Tongue (tissue), 3 donors: ENCODE measurements at places on chromosomes 1 and 21.
A peak's percentile ranks its signal among the peaks of the same experiment; 100 is the strongest.

GRCh38 chr1:243903041-243903440 lies 53.0 kb upstream of the AKT3 start:
- no peak for DNase-seq

DNA sequence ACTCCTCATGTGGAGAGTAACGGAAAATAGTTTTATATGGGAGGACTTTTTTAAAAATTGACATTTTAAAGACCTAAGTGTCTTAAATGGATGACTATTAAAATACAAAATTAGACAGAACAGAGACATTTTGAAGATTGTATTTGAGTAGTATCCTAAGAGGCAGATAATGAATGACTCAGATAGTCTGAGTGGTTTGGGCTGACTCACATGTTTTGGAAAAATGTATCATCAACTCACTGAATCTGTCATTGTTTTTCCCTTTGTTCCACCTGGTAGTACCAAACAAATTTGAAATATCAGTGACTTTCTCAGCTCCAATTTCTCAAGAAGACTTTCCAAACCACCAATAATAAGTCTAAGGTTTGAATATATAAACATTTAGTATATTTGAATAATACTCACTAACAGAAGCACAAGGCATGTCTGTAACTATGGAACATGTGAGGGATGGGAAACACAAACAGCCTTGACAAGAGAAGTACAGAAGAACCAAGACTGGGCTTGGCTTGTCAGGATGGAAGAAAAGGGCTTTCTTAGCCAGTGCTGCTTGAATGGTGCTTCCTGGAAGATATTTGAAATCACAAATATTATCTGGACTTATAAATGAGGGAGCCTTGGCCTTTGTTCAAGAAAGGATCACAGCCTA lies 90.6 kb downstream of the SGIP1 start:
- DNase-seq, result no peak

GRCh38 chr1:151693057-151693651 lies 23.4 kb downstream of the CELF3 start:
- peak; percentile 49 for DNase-seq

GRCh38 chr1:8754993-8755392 lies 62.4 kb downstream of the RERE start:
- DNase-seq, result no peak

GRCh38 chr21:23955135-23955843 lies 1652.0 kb downstream of the MRPL39 start:
- no peak for DNase-seq

- DNase-seq, result no peak
These were observed 5.2 kb downstream of the PIGV start for GRCh38 chr1:26792924-26793323.

DNA sequence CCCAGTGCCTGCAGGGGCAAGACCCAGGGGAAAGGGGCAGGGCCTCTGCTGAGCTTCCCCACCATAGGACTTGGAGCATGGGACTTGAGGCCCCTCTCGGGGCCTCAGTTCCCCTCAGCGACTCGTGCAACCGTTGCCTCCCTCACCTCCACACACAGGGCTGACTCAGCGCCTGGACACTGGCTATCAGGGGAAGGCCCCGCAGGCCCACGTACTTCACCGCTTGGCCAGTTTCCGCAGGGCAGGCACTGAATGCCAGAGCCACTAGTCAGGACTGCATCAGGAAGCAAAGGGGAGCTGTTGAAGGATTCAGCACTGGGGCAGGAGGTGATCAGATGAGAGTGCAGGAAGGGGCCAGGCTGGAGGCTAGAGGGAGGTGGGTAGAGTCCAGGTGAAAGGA lies 15.5 kb upstream of the FAM131C start:
- DNase-seq, result no peak

DNA sequence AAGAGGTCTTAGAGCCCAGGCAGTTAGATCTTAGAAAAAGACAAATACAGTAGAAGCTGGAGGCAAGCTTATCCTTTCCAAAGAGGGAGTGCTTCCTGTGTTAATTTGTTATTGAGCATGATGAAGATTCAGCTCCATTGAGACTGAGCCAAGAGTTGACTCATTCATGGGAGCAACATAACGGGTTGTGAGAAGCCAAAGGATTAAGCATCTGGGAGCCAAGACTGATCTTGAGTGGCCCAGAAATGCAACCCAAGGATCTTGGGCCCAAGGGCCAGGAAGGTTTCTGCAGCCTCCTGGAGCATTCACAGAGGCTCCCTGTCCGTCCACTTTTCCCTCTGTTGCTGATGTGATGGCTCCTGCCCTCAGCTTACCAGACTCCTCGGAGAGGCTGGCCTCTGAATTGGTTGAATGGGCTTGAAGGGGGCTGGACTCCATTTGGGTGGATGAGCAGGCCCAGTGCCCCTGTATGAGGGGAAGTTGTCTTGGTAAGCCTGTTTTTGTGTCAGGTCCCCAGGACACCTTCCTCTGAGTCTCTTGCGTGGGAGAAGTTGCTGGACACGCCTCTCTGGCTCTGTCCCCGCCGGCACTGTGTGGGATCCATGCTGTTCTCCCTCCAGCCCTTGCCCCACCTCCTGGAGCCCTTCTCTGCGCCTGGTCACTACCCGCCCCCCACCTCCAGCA lies 42.4 kb downstream of the PDE9A start:
- DNase-seq, result peak; percentile 41

- no peak for DNase-seq
These were observed 11.9 kb downstream of the PDE4B start for GRCh38 chr1:65804584-65804983.

GRCh38 chr1:3820316-3820715 lies 24.0 kb upstream of the LRRC47 start:
- no peak for DNase-seq

- no peak for DNase-seq
These were observed 49.8 kb downstream of the KCNT2 start for GRCh38 chr1:196558411-196558810.

DNA sequence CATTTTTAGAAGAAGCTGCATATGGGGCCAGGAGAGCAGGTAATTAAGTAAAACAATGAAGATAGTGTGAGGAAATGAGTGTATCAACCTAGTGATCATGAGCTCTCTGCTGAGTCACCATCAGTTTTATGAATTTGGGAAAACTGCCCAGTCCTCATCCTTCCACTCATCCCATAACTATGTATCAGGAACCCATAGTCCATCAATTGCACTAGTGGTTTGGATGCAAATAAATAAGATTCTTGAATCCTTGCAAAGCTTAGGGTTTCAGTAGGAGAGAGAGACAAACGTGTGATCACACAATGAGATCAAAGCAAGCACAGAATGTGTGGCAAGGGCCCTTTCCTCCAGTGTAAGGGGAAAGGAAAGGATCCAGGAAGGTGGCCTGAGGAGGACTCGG lies 145.6 kb downstream of the ZZZ3 start:
- DNase-seq, result no peak

- no peak for DNase-seq
These were observed 265.7 kb downstream of the GRIK3 start for GRCh38 chr1:36768486-36769178.

- DNase-seq, result no peak
These were observed 117.1 kb downstream of the NRIP1 start for GRCh38 chr21:14947613-14948160.

DNA sequence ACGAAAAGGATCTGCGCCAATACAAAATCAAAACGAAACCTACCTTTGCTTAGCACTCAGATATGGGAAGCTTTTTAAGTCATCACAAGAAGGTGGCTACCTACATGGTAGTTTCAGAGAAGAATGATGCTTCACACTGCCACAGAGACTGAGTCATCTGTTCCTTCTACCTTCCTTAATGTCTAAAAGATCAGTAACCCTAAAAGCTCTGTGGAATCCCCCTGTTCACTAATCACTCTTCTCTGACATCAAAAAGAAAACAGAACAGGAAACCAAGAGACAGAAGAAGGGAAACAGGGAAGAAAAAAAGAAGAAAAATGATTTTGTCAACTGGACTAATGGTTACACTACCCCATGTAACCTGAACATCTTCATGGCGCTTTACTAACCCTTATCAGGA lies 177.2 kb downstream of the SMYD3 start:
- DNase-seq, result no peak

- no peak for DNase-seq
These were observed 36.2 kb upstream of the DOCK7 start for GRCh38 chr1:62724430-62724829.

- peak; percentile 85 for DNase-seq
These were observed 301.7 kb upstream of the VAMP3 start for GRCh38 chr1:7469255-7469938.

DNA sequence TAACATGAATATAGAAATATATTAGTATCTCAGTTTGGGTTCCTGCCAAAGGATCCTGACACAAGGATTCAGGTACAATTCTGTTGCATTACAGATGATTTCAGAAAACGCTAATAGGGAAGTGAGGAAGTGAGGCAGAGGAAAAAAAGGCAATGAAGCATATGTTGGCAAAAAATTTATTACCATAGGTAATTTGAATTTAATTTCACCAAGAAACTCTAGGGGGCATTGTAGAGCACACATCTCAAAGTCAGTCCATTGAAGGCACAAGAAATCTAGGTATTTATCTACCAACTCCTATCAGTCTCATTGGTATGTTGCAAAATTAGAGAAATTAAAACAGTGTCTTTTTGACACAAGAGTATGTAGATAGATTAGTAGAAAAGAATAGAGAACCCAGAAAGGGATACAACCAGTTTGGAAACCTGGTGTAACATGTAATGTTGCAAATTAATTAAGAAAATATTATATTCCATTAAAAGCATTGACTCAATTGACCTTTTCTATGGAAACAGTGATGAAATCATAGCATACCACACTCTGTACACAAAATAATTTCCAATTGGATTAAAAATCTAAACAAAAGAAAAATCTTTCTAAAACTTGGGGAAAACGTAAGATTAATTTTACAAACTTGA lies 104.9 kb upstream of the SNX7 start:
- no peak for DNase-seq

DNA sequence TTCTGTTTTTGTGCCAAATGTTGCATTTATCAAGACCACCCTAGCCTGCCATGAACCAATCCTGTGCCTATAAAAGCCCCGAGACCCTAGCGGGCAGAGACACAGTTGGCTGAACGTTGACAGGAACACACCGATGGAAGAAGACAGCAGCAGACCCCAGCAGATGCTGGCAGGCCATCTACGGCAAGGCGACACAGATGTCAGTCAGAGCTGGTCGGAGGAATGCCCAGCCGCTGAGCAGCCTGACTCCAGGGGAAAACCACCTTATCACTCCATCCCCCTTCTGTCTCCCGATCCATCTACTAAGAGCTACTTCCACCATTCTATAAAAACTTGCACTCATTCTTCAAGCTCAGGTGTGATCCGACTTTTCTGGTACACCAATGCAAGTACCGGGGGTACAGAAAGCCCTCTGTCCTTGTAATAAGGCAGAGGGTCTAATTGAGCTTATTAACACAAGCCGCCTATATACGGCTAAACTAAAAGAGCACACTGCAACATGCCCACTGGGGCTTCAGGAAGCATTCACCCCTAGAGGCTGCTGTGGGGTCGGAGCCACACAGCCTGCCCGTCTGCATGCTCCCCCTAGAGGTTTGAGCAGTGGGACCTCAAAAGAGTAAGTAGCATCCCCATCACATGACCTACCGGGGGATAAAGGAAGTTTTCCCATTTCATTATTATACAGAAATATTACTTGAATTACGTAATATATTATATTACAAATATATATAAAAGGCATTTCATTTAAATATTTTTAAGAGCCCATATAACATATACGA lies 1156.3 kb upstream of the B3GALT2 start:
- no peak for DNase-seq

DNA sequence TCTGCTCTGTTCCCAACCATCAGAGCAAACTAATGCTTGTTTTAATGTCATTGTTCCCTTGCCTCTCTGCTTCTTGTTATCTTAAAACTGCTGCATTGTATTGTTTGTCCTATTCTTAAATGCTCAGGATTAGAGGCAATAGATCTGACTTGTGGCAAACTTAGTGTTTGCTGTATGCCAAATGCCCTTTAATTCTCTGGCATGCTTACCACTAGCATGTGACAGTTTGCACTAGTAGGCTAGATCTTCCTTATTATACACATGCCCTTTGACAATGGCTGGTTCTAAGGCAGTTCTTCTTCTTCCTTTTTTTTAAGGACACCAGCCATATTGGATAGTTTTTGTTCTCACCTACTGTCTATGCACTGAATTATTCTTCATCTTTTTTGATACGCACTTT lies 30.1 kb downstream of the PALMD start:
- DNase-seq, result no peak

- no peak for DNase-seq
These were observed 2.8 kb upstream of the LSM10 start for GRCh38 chr1:36400514-36400824.

DNA sequence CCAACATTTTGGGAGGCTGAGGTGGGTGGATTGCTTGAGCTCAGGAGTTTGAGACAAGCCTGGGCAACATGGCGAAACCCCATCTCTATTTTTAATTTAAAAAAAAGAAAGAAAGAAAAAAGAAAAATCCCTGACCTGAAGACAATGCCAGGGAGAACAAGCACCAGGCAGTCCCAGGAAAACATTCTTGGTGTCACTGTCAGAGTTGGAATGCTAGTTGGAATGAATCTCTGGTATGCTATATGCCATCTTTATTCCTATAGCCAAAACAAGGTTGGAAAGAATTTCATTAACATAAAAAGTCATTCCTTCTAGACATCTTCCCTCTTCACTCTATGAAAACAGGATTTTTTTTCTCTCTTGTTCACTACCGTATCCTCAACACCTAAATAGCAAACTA lies 2.8 kb downstream of the DNAJC8 start:
- no peak for DNase-seq

GRCh38 chr1:97787231-97787630 lies 133.6 kb downstream of the DPYD start:
- DNase-seq, result no peak

GRCh38 chr1:236394879-236395229 lies 768 bp downstream of the EDARADD start:
- DNase-seq, result peak; percentile 52

GRCh38 chr1:166189126-166189525 lies 22.3 kb upstream of the FAM78B start:
- no peak for DNase-seq

DNA sequence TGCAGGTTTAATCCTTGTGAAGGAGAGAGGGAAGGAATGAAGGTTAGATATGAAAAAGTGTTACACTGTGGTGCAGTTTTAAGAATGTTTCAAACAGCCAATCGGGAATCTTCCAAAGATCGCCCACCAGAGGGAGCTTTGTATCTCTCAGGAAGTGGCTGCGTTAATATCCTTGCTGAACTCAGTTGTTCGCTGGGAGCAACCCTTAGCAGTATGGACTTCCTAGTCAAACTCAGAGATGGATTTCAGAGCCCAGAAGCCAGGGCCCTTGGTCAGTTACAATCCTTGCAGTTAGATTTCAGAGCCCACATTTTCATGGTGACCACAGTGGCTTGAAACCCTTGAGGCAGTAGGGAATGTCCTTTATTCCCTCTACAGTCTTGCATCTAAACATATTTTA lies 136.2 kb downstream of the NTNG1 start:
- DNase-seq, result peak; percentile 62

DNA sequence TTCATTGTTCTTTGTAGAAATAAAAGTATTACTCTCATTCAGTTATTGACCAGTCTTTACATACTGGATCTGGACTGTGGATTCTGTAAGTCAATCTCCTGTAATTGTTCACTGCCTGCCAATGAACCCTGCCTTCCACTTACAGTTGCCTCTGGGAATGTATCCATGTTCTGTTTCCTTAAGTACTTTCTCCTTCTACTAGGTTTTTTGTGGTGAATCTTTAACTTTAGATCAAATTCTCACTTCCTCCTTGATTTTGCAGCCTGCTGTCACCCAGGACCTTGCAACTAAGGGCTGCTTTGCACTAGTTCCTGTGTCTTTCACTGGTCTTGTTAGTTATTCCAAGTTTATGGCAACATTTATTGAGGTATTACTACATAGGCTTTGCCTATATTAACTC lies 28.2 kb upstream of the ANKRD13C start:
- DNase-seq, result no peak

- no peak for DNase-seq
These were observed 2.8 kb upstream of the TTC22 start for GRCh38 chr1:54803761-54804470.
